ENCODE measurements at places on chromosomes 3 and 15.

- no peak for DNase-seq
These were observed 10.4 kb upstream of the CCDC14 start for GRCh38 chr3:123971406-123971805.

GRCh38 chr3:151768393-151768930, 34.7 kb downstream of the AADACL2 start:
- DNase-seq, result no peak

DNA sequence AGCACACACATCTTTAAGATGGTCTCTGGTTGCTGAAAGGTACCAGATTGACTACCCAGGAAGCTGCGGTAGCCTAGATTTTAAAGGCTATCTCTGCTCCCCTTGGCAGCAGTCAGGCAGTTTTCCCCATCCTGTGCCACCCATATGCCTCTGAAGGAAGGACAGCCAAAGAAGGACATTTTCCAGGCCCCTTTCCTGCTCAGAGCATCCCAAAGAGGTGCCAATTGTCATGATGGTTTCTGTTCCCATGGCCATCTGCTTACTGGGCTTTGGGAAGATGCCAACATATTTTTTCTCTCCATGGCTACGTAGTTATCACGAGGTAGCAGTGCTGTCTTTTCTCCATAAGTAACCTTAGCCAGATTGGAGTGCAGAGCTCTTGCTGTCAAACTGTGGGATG, 39.7 kb downstream of the UNC13C start:
- no peak for DNase-seq

DNA sequence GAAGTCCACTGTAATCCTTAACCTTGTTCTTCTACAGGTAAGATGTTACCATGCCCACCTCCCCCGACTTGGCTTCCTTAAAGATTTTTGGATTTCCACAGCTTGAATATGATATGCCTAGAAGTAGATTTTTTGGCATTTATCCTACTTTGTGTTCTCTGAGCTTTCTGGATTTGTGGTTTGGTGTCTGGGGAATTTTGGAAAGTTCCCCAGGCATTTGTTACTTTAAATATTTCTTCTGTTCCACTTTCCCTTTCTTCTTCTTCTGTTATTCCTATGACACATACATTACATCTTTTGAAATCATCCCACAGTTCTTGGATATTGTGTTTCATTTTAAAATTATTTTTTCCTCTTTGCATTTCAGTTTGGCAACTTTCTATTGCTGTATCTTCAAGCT, 122.1 kb upstream of the TMEM108 start:
- no peak for DNase-seq

DNA sequence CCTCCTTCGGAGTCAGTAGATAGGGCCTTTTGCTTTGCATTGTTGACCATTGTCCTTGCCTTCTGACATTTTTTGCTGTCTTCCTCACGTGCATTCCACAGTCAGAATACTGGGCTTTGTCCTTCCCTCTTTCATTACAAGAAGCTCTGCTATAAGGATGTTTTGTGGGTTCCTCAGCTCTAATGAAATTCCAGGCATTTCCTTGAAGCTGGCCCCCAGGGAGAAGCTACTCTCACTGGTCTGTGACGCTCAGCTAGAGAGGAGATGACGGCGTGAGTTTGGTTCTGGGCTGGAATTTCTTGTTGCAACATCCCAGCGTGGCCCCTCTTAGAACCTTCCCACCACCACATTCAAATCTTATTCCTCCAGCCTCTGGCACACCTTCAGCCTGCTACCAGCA, 210.2 kb downstream of the TJP1 start:
- DNase-seq, result no peak

DNA sequence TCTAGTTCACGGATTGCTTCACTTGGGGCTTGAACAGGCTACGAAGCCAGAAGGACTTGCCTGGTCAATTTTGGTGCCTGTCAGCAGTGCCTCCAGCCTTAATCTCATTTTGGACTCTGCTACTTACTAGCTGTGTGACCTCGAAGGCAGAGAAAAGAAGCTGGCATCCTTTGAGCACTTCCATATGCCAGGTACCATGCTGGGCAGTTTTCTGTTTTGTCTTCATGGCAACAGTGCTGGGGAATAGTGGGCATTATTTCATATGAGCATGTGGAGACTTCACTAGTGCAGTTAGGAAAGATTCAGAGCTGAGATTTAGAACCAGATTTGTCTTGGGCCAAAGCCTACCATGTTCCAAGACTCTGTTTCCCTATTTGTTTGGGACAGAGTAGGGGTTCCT, 92.2 kb downstream of the LRTM1 start:
- DNase-seq, result no peak

- no peak for DNase-seq
These were observed 242.6 kb upstream of the AGTR1 start for GRCh38 chr3:148455098-148455497.

DNA sequence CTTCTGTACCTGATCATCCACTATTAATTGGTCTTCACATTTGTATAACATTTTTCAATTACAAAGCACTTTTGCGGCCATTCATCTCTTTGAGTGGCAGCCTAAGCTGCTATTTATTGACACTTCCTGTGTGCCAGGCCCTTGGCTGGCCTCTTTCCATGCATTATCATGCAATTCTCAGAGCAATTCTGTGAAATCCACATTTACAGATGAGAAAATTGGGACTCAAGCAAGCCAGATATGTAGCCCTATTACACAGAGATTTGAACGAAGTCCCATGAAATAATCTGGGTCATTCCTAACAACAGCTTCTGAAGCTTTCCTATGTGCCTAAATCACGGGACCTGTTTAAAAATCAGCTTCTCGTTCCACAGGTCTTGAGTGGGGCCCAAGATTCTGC, 17.4 kb downstream of the SLC6A1 start:
- no peak for DNase-seq

GRCh38 chr15:62445244-62445643, 280.2 kb upstream of the C2CD4B start:
- DNase-seq, result no peak

GRCh38 chr3:1197051-1197450, 104.2 kb downstream of the CNTN6 start:
- no peak for DNase-seq

DNA sequence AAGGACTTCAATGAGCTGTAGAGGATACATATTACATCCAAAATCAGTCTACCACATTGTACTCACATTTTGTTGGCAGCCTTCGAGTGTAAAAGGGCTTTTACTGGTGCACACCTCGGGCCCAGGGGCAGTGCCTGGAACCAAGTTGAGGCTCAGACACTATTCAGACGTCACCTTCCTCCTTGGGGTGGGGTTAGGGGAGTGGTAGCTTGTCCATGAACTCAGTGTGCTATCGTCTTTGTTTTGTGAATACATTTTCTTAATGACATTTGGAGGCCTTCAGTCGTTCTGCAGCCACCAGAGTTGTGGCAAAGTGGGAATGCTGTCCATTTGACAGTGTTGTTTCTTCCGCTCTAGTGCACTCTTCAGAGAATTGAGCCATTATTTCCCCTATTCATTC, 114.2 kb downstream of the PGPEP1L start:
- DNase-seq, result no peak

DNA sequence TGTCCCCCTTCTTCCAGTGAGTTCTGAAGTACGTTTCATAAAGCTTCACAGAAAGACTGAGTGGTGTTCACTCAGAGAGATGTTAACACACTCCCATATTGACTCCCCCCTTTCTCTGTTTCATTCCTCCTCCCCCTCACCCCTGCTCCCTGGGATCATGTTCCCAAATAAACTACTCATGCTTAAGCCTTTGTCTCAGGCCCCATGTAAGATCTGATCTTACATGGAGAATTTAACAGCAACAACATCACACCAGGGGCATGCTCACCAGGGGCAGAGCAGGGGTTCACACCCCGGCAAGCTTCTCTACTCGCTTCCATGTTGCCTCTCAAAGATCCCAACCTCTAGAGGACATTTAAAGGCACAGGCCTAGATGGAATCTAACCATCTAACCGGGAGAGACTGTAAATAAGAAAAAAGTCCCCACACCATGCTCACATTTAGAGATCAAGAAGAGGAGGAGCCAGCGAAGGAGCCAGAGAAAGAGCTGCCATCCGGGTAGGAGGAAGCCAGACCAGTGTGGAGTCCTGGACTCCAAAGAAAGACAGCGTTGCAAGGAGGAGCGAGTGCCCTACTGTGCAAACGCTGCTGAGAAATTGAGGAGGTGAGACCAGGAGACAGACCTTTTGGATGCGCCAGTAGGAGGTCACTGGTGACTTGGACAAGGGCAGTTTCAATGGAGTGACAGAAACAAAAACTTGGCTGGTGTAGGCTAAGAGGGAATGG, 21.4 kb upstream of the SRP14 start:
- no peak for DNase-seq

DNA sequence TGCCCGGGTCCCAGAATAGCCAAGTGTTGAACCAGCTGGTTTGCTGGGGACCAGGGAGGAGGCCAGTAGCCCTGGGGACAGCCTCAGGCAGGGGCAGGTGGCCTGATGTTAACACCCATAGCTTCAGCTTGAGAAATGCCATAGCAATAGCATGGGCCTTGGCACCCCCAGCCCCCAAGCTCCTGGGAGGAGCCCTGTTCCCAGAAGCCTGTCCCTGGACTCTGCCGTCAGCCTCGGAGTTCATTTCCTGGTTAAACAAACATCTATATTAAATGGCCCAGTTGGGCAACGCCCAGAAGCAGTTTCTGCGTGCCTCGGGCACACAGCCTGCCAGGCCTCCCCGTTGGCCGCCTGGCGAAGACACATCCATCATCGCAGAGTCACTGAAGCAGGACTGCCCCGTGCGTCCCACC, 58.2 kb downstream of the FGD5 start:
- DNase-seq, result no peak

DNA sequence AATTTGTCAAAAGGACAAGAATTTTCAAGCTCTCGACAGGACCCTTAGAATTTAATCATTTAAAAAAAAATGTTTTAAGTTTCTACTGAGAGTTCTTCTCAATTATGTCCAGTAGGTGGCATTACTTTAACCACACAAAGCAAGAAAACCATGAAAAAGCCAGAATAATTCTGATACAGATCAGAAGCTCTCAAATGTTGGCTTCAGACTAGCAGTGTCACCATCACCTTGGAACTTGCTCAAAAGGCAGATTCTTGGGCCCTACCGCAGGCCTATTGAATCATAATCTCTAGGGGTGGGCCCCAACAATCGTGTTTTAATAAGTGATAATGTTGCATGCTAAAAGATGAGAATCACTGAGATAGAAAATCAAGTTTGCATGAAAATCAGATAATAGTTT, 99.5 kb upstream of the KCNMB2 start:
- no peak for DNase-seq

DNA sequence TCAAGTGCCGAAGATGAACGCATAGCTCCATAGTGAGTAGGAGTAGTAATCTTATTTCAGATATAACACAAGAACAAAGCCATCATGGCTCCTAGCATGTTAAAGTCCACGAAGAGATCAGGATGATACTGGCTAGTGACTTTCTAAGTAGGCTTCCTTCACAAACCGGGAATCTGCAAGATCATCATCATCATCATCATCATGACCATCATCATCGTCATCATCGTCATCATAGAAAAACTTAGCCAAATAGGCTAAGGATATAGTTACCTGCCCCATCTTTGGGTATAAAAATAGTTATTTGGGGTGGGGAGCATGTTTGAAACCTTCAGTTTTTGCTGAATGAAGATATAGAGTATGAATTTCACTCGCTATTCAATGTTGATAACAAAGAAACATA, 57.9 kb downstream of the PYDC2 start:
- no peak for DNase-seq

GRCh38 chr15:90686435-90687218, 30.5 kb upstream of the BLM start:
- DNase-seq, result peak; percentile 68

DNA sequence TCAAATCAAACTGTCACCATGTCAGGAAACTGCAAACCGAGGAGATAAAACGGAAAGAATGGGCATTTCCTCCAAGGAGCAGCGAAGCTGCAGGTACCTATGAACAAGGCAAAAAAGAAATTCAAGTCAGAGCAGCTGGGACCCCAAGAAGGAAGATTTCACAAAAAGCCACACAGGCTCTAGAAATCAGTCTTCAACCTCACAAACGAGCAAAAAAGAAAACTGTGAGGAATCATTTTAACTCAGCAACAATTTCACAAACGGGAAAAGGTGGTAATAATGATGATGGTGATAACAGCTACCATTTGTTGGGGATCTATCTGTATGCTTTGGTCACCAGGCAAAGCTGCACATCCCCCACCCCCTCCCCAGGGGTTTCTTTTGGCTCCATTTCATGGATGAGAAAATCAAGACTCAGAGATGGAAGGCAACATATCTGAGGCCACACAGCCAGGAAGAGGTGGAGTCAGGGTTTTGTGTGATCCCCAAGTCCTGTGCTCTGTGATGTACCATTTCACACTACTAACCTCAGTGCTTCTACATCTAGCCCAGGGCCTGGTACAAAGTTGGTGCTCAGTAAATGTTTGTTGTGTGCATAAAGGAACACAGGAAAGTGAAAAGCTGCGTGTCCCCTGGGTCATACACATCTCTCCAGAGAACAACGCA, 109.9 kb downstream of the IQSEC1 start:
- DNase-seq, result no peak

GRCh38 chr3:123332124-123332641, 116.7 kb downstream of the ADCY5 start:
- DNase-seq, result no peak

DNA sequence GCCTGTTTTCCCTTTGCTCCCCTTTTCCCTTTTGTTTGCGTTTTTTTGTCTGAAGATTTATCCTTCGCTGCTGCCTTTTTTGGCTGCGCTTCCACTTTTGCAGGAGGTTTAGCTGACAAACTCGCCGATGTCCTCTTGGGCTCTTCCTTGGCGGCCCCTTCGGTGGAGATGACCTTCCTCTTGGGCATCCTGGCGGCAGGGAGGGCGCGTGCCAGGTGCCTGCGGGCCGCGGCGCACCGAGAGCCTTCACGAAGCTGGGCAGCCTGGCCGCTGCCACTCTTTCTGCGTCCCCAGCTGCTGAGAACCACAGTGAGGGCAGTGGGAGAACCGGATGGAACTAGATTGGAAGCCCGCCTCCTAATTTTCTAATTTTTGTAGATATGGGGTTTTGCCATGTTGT, 197.1 kb upstream of the C2CD4B start:
- DNase-seq, result no peak

GRCh38 chr3:119673875-119674274, 3.3 kb downstream of the COX17 start:
- DNase-seq, result no peak
